IMR-90 (cell line): ENCODE measurements at places on chromosomes 3 and 15. TPM values are rescaled to one million over a fixed set of nuclear protein-coding genes. Genes with fewer than 3 reads are reported as not detected.

SGO1 gene
- polyA plus RNA-seq, result 2.9 and 3.2 TPM in 2 replicates

KNL1 gene
- 2.2 and 3.1 TPM in 2 replicates for polyA plus RNA-seq

ARL14 gene
- 0.15 TPM in 1 of 2 replicates, not detected in the other for polyA plus RNA-seq

SLC9A9 gene
- polyA plus RNA-seq, result 1.1 and 1.4 TPM in 2 replicates

EDC3 gene
- polyA plus RNA-seq, result 36.7 and 38.0 TPM in 2 replicates

BBS4 gene
- 10.5 and 21.0 TPM in 2 replicates for polyA plus RNA-seq

- no peak overlapping the region for H3K27ac ChIP-seq
- H3K4me3 ChIP-seq, result no peak overlapping the region
- 0 out of 2 replicates have a peak, but pooled peaks cover 1% of the 10 kb centered on the region for H3K4me1 ChIP-seq
- DNase-seq, result no peak
- no peaks in the 10 kb centered on the region for H3K36me3 ChIP-seq
These were observed 29.5 kb upstream of the ZNF774 start for GRCh38 chr15:90322538-90322937.

DNA sequence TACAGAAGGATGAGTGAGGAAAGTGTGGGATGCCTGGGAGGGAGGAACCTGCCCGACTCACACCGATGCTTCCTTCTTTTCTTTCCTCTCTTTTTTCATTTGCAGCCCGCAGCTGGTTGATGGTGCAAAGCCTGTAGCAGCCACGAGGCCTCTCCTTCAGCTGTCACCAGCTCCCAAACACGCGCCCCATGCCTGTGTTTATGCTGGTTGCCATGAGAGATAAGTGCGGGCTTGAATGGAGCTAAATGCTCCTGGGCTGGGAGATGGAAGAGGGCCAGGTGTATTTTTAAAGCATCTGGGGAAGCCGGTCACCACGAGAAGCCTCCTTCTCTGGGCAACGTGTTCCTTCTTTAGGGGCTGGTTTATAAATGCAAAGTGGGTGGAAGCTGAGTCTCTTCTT lies 9.3 kb downstream of the COLQ start:
- peaks cover 2% of the 10 kb centered on the region for H3K27me3 ChIP-seq
- H3K27ac ChIP-seq, result no peak overlapping the region
- peak; percentile 27 for DNase-seq
- H3K36me3 ChIP-seq, result no peaks in the 10 kb centered on the region
- H3K4me3 ChIP-seq, result no peak overlapping the region

DNA sequence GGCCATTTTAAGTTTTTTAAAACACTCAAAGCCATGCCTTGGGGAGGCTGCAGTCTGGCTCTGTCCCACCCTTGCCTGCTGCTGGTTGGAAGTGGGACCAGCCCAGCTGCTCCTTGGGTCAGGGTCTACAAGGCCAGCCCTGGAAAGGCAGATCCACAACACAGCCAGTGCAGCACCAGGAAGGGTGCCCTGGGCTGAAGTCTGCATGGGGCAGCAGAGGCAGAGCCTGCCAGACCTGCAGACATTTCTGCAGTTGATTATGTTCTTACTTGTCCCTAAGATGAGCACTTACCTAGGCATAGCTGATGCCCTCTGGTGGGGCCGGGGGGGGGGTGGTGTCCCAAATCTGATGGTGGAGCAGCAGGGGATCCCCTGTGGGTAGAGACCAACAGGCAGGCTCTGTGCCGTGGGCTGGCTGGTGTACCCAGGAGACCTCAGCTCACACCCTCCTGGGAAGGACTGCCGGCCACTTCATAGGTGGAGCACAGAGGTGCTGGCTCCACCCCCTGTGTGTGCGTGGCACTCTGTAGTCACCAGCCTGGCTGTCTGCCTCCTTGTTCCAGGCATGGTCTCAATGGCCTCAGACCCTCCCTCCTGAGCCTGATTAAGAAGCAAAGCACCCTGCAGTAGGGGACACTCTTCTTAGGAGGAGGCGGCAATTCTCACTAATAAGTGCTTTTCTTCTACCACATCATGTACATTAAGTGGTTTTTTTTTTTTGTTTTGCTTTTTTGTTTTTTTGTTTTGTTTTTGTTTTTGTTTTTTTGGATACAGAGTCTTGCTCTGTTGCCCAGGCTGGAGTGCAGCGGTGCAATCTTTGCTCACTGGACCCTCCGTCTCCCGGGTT lies 97.4 kb upstream of the KLF13 start:
- H3K27me3 ChIP-seq, result peaks cover 6% of the 10 kb centered on the region
- H3K4me1 ChIP-seq, result no peaks in the 10 kb centered on the region
- no peak overlapping the region for H3K4me3 ChIP-seq
- no peak for DNase-seq

GRCh38 chr3:78177780-78178179 lies 1137.9 kb downstream of the ROBO2 start:
- H3K27ac ChIP-seq, result no peak overlapping the region
- no peak for DNase-seq
- H3K4me1 ChIP-seq, result no peaks in the 10 kb centered on the region
- no peak overlapping the region for H3K4me3 ChIP-seq
- H3K27me3 ChIP-seq, result no peaks in the 10 kb centered on the region

- peaks cover 11% of the 10 kb centered on the region for H3K36me3 ChIP-seq
- no peaks in the 10 kb centered on the region for H3K27me3 ChIP-seq
- no peak for DNase-seq
- H3K4me3 ChIP-seq, result no peak overlapping the region
These were observed 6.5 kb upstream of the TM4SF19 start for GRCh38 chr3:196344663-196345062.

DNA sequence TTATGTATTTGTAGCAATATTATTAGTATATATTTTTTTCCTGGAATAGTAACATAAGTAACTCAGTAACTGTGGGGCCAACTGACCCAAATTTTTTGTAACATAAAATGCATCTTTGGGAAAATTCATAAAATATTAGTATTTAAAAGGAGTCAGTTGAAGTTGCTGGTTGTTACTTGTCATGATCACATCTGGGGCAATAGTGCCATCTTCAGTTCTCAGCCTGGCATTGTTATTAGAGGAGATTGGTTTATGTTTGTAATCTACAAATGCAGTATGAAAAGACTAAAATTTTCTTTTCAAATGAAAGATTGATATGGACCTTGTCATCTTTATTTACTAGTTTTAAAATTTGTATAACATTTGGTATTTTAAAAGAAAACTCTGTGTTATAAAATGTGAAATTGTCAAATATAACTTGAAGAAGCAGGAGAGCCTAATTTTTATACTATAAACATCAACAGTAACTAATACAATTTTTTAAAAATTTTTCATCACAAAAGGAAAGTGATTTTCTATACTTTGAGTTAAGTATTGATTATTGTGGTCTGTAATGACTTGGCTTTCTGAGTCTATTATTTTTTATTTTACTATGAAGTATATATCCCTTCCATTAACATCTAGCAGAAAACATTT lies 38.8 kb upstream of the MLF1 start:
- DNase-seq, result peak; percentile 70
- no peak overlapping the region for H3K4me3 ChIP-seq
- no peaks in the 10 kb centered on the region for H3K4me1 ChIP-seq
- H3K27me3 ChIP-seq, result no peaks in the 10 kb centered on the region
- H3K36me3 ChIP-seq, result no peaks in the 10 kb centered on the region

DNA sequence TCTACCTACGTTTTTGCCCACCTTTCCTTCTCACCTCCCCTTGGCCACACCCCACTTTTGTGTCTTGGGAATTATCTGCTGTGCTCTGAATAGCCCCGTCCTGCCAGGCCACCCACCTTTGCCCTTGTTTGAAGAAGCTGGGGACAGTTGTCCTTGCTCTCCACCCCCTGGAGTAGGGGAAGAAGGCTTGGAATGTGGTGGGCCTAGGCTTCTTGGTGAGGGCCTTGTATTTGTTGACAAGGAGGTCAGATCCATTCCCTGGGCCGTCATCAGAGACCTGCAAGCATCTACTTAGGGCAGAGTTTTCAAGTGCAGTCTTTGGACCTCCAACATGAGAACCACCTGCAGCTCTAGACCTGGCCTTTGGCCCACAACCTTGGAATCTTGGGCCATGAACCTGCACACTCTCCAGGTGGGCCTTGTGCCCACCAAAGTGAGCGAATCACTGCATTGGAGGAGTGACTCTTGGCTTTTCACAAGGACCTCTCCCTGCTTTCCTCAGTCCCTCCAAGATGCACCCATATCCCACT lies 160.6 kb downstream of the APBA2 start:
- DNase-seq, result no peak
- no peaks in the 10 kb centered on the region for H3K36me3 ChIP-seq
- H3K4me3 ChIP-seq, result no peak overlapping the region
- H3K27ac ChIP-seq, result no peak overlapping the region
- peaks cover 12% of the 10 kb centered on the region; the same call in 1 of the 2 replicates for H3K4me1 ChIP-seq
- no peaks in the 10 kb centered on the region for H3K27me3 ChIP-seq

DNA sequence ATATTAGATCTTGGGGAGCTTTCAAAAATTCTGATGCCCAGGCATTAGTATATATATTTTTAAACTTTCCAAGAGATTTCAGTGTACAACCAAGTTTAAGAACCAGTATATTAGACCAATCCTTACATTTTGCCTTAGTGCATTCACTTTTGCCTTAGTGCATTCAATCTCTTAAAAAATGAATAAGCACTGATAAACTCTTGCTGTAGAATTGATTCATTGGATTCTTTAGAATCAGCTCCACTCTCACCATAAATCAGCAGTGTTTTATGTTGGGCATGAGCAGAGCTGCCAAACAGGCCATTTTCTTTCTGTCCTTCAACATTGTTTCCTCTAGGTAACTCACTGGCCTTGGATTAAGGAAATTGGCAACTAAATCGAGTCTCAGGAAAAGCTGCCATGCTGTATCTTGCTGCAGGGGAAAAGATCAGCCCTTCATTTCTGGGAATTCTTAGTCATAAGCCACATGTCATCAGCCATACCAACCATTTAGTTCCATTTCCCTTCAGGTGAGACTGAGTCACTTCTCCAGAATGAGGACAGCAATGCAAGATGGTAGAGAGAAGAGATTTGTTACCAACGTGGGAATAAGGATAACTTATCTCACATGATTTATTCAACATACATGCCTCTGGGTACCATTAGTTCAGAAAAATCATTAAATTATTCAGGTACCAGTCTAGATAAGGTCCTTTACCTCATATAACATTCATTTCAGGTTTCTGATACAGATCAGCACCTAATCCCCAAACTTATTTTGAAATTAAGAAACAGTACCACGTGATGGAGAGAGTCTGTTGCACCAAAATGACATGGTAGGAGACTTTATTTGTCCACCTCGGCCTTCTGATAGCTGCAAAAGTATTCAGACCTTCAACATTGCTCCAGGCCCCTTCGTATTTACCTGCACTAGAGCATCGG lies 192.5 kb downstream of the P3H2 start:
- H3K27me3 ChIP-seq, result peaks cover 2% of the 10 kb centered on the region; the same call in 1 of the 2 replicates
- no peak overlapping the region for H3K27ac ChIP-seq
- H3K4me1 ChIP-seq, result no peaks in the 10 kb centered on the region
- H3K4me3 ChIP-seq, result no peak overlapping the region

DNA sequence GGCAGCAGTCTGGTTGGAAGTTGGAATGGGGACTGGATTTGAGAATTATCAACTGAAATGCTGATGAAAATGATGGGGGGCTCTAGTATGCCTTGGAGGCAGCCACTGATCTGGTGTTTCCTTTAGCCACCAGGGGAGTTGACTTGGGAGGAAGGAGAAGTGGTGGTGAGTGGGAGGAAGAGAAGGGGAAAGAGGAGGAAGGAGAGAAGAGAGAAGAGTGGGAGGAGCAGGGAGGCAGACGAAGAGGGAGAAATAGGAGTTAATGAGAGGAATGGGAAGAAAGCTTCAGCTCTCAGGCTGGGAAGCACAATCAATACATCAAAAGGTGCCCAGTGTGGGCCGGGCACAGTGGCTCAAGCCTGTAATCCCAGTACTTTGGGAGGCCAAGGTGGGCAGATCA lies 23.3 kb upstream of the HCN4 start:
- peaks cover 3% of the 10 kb centered on the region; the same call in 1 of the 2 replicates for H3K4me1 ChIP-seq
- no peaks in the 10 kb centered on the region for H3K36me3 ChIP-seq
- no peak overlapping the region for H3K27ac ChIP-seq
- H3K27me3 ChIP-seq, result peaks cover 28% of the 10 kb centered on the region
- no peak for DNase-seq

DNA sequence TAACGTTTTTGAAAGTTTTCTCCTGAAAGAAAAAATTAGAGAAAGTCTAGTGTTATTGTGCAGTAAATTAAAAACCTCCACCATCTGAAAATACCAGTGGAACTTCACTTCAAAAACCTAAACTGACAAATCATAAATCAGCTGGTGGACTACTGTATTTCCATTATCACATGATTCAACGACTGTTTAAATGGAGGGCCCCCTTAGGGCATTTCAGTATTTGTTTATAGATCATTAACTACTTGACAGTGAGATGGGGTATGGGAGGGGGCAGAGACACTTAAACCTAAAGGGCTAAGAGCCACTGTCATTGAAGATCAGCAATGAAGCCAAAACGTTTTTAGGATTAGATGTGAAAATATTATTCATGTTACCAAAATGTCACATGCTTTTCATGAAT lies 8.8 kb upstream of the C15orf61 start:
- DNase-seq, result no peak
- peaks cover 7% of the 10 kb centered on the region for H3K4me1 ChIP-seq
- no peaks in the 10 kb centered on the region for H3K27me3 ChIP-seq
